Occipital lobe (tissue), 3 donors: ENCODE measurements at places on chromosomes 11 and 22. TPM values are rescaled to one million over a fixed set of nuclear protein-coding genes. Genes with fewer than 3 reads are reported as not detected.

- DNase-seq, result no peak
These were observed 61.8 kb downstream of the ALX4 start for GRCh38 chr11:44248109-44248508.

Gene RPLP2
- 227 TPM for total RNA-seq

GRCh38 chr22:21710156-21710555 is 25.4 kb downstream of the YPEL1 start:
- DNase-seq, result no peak

GRCh38 chr11:11454671-11455223 is 101.7 kb upstream of the CSNK2A3 start:
- no peak for DNase-seq

DNA sequence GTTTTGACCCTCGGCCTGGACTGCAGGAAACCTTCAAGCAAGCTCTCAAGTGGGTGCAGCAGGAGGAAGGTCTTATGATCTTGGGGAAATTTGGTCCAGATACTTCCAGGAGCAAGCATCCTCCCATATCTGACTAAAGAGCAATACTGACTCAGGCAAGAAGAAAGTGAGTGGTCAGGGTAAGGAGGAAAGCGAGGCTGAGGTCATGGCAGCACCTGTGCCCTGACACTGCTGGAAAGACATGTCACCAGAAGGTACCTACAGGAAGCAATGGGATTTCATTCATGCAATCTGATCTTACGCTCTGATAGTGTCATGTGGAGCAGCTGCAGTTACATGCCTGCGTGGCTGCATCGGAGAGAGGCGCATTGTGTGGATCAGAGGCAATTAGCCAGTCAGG is 6.5 kb upstream of the TOP3B start:
- no peak for DNase-seq

- no peak for DNase-seq
These were observed 20.1 kb upstream of the SIK2 start for GRCh38 chr11:111582163-111582562.

Gene ADORA2A
- 8.0 TPM for total RNA-seq

Gene RIMBP3C
- 1.6 TPM for total RNA-seq

DNA sequence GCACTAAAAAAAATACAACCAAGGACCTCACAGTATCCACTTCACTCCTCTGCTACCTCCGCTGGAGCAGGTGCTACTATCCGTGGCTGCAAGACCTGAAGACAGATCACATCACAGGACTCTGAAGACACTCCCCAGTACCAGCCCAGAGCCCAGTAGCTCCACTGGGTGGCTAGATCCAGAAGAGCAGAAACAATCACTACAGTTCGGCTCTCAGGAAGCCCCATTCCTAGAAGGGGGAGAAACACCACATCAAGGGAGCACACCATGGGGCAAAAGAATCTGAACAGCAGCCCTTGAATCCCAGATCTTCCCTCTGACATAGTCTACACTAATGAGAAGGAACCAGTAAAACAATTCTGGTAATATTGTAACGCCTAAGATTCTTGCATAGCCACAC is 494.0 kb upstream of the FAT3 start:
- no peak for DNase-seq

- DNase-seq, result no peak
These were observed 160.9 kb upstream of the MTMR2 start for GRCh38 chr11:96084610-96085318.

- no peak for DNase-seq
These were observed 47.8 kb upstream of the SHANK2 start for GRCh38 chr11:71300187-71300586.

- DNase-seq, result no peak
These were observed 10.7 kb downstream of the DTX4 start for GRCh38 chr11:59182457-59183151.
